ENCODE measurements at places on chromosomes 5 and 9. TPM values are rescaled to one million over a fixed set of nuclear protein-coding genes. Genes with fewer than 3 reads are reported as not detected.

DNA sequence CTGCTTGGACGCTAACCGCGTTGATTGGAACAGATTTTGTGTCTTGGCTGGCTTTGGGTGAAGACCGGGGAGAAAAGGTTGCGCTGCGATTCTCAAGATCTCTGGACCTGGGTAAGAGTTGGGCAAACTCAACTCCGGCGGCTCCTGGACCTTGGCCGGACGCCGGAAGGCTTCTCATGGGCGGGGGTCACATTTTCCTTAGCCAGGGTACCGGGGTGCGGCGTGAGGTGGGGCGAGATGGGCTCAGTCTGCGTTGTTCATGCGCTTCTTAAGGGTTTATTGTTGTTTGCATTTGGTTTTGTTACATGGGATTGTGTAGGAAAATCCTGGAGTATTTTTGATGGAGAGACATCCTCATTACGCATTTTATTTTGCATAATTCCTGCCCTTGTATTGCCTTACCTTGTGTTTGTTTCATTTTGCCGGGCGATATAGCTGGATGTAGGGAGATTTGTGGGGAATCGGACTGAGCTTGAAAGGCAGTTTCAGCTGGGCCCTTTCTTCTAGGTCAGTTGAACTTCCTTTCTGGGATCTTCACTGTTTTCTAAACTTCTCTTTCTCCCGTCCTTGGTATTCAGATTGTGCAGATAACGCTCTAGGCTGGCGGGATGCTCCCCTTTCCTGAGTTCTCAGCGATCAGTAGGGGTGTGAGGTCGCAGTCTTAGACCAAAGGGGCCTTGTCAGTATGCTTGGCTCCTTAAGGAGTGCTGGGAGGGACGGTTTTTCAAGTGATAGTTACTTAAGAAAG lies 524 bp downstream of the MEGF10 start:
- DNase-seq = no peak

DNA sequence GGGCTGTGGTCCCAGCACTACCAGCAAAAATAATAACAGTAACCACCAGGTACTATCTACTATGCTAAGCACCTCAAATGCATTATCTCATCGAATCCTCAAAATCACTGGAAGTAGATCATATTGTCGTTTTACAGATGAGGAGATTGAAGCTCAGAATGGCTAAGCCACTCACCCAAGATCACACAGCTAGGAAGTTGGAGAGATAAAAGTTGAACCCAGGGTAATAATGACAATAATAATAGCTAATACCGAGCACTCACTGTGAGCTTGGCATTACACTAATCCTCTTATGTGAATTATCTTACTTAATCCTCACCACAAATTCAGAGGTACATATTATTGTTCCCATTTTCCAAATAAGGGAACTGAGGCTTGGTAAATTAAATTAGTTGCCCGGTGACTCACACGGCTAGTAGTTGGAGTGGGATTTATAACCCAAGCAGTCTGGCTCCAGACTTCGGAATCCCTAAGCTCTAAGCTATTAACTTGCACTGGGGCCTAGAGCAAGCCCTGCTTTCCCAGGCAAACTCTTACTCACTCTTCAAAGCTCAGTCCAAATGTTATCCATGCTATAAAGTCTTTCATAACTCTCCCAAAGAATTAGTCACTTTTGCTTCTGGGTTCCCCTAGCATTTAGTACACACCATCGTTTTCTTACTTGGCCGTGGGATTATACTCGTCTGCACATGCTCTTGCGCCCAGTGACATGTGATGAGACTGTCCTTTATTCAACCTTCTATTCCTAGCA lies 3.8 kb downstream of the ARSI start:
- no peak for DNase-seq

DNA sequence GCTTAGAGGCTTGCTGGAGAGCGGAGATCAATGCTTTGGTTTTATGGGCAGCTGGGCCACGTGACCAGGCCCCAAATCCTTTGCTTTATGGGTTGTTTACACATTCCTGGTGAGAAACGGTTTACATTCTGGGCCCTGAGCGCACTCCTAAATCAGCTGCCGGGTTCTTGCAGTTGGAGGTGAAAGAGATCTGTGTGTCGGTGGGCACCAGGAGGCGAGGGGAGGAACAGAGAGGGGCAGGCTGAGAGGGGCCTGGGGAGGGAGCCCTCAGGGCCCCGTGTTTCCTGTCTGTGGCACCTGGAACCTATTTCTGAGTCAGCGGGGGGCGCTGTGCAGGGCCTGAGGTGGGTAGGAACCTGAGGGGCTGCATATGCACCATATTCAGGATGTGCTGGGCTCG lies 63.5 kb upstream of the HAND1 start:
- DNase-seq = no peak

DNA sequence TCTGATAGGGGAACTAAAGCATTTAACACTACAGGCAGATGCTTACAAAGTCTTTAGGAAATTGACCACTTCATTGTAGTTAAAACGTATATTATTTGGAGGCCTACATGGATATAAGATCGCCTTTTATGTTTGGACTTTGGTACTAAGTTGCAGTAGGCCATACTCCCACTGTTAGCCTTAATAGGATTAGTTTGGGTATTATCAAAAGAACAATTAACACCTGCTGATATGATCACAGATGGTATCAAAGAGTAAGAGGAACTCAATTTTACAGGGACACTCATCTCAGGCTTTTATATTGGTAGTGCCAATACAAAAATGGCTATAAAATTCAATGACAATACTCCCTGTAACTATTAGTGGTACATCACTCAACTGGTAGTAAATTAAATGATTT lies 1183.0 kb downstream of the MAT2B start:
- no peak for DNase-seq

DNA sequence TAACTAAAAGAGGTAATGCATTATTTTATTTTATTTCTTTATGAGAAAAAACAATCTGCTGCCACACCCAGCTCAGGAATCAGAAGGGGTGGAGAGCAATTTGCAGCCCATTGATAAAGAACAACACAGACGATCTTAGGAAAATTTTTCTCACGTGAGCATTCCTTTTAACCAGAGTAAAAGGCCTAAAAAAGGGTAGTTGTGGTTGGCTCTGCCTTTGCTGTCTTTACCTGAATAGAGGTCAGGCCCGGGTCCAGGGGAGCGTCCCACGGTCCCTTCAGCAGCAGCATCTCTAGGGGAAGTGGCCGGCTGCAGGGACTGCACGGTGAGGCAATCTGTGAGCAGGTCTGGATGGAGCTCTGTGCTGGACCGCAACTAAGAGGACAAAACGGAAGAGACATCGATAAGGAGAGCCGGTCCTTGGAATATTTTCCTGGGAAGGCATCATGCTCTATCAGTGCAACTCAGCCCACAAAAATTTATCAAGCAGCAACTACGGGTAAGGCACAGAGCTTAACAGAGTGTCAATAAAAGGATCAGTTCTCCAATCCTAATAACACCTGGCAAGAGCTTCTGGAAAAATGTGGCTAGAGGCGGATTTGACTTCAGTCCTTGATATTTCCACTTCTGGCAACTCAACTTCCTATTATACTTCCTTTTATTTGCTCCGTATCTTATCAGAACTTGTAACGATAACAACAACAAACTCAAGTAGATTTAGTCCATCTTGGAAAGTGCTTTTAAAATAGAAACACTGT lies 372.8 kb upstream of the RFX3 start:
- DNase-seq = peak; percentile 26

- no peak for DNase-seq
Observed at GRCh38 chr9:81028504-81028903, 660.8 kb downstream of the TLE1 start.

GRCh38 chr9:16236311-16236710 lies 634.2 kb downstream of the BNC2 start:
- DNase-seq = peak; percentile 53

- no peak for DNase-seq
Observed at GRCh38 chr5:56384186-56384585, 151.1 kb upstream of the ANKRD55 start.

- DNase-seq = peak; percentile 56
Observed at GRCh38 chr5:1975406-1975715, 92.6 kb upstream of the IRX4 start.

GRCh38 chr9:6567140-6567591 lies 78.4 kb downstream of the GLDC start:
- DNase-seq = no peak

DNA sequence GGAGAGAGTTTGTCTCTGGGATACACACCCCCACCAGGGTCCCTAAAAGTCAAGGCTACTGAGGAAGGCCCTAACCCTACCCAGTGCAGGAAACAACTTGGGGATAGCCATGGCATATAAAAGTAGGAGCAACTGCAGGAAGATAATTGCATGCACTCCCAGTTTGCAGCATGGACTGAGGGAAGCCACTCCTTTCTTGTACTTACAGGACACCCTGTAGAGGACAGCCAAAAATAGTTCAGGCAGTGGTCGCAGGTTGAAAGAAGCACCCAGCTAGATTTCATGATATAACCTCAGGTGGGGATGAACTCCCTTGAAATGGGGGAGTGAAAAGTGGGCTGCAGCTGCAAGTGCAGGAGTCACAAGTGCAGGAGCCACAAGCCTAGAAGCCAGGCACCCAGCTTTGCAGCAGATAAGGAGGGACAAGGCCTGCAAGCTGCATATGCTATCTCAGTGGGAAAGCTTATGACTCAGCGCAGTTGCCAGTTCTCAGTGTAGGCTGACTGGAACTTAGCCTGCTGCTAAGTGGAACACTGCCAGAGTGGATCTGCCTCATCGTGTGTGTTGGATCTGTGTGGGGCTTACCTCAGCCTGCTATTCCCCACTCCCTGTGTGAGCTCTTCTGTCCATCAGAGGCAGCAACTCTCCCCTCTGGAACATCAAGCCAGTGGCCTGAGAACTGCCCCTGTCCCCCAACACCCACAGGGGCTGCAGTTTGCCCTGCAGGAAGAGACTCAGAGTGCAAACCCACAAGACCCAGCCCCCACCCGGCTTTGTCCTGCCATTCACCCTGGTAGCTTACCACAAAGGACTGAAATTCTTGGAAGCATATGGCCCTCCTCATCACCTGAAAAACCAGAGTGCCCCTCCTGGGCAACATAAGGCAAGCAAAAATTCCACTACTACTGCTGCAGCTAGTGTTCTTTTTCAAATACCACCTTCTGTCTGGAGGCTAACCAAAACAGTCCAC lies 42.7 kb downstream of the CYLC2 start:
- no peak for DNase-seq

DNA sequence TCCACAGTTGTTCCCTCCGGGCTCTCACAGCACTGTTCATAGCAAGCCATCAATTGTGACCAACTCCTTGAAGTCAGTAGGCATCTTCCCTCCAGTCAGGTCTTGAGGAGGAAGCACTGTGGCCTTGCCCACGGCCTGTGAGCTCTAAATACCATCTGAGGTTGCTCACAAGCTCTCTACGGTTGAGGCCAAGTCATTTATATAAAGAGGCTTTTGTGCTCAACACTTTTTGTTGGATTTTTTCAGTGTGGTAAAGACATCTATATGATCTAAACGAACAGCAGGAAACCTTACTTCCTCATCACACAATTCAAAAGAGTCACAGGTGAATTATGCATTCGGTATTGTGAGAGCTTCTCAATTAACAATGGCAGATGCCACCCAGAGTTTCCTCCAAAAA lies 97.3 kb downstream of the ZNF462 start:
- no peak for DNase-seq

The REEP2 gene
- 3.1 TPM for polyA plus RNA-seq

The APC gene
- polyA plus RNA-seq = 2.4 TPM

The IFNA1 gene
- not detected for polyA plus RNA-seq

The SLC6A18 gene
- not detected for polyA plus RNA-seq

The DAB2IP gene
- 25.5 TPM for polyA plus RNA-seq
